Articular chondrocyte of knee joint (primary cell): ENCODE measurements at places on chromosomes 5 and 9. TPM values are rescaled to one million over a fixed set of nuclear protein-coding genes. Genes with fewer than 3 reads are reported as not detected.

The OBP2B gene
- not detected in 2 replicates for total RNA-seq

The DMRT2 gene
- total RNA-seq, result not detected in 2 replicates

The OLFM1 gene
- 9.0 and 10.7 TPM in 2 replicates for total RNA-seq

The PCDHGA3 gene
- total RNA-seq, result 3.7 and 6.2 TPM in 2 replicates

The OTP gene
- not detected in 2 replicates for total RNA-seq

The HSD17B3 gene
- not detected in 2 replicates for total RNA-seq

The GRIN1 gene
- under 0.01 TPM in 1 of 2 replicates, not detected in the other for total RNA-seq

The IL13 gene
- not detected in 2 replicates for total RNA-seq

The MAMDC2 gene
- 2.4 and 16.9 TPM in 2 replicates for total RNA-seq

The NDUFAF2 gene
- 31.8 and 34.1 TPM in 2 replicates for total RNA-seq

The PCDHA11 gene
- 0.11 and 0.13 TPM in 2 replicates for total RNA-seq

The PLPPR1 gene
- under 0.01 TPM in 1 of 2 replicates, not detected in the other for total RNA-seq

The IL31RA gene
- 0.26 and 1.4 TPM in 2 replicates for total RNA-seq

The NUTM2G gene
- total RNA-seq, result not detected in 2 replicates

The SCAI gene
- 11.3 and 12.3 TPM in 2 replicates for total RNA-seq

The ARHGEF39 gene
- 0.39 and 5.5 TPM in 2 replicates for total RNA-seq

The SLC6A19 gene
- not detected in 2 replicates for total RNA-seq

The COL23A1 gene
- under 0.01 TPM in 1 of 2 replicates, not detected in the other for total RNA-seq

The PCDHGB2 gene
- total RNA-seq, result 6.5 and 6.8 TPM in 2 replicates

The KIF24 gene
- total RNA-seq, result 2.1 and 2.8 TPM in 2 replicates

The EXOC3 gene
- 37.1 and 37.9 TPM in 2 replicates for total RNA-seq

The IFNW1 gene
- not detected in 2 replicates for total RNA-seq

The SPATA6L gene
- 1.8 TPM in 2 replicates for total RNA-seq

The DIPK1B gene
- 0.13 and 0.65 TPM in 2 replicates for total RNA-seq

The C9orf50 gene
- 0.11 TPM in 1 of 2 replicates, not detected in the other for total RNA-seq

The SLC46A2 gene
- total RNA-seq, result 0.11 TPM in 1 of 2 replicates, not detected in the other

The CCDC183 gene
- total RNA-seq, result 0.26 and 0.32 TPM in 2 replicates

The GRIN3A gene
- total RNA-seq, result under 0.01 TPM in 2 replicates

The SOWAHA gene
- total RNA-seq, result 0.11 and 0.13 TPM in 2 replicates

The DDX4 gene
- not detected in 2 replicates for total RNA-seq

The SARDH gene
- total RNA-seq, result 4.1 and 9.3 TPM in 2 replicates

The OR1Q1 gene
- not detected in 2 replicates for total RNA-seq

The FSD1L gene
- total RNA-seq, result 6.9 and 8.6 TPM in 2 replicates

The CDKN2B-AS1 gene
- total RNA-seq, result 2.1 and 6.7 TPM in 2 replicates

The PAXX gene
- 12.1 and 12.8 TPM in 2 replicates for total RNA-seq

The GFI1B gene
- total RNA-seq, result 0.11 TPM in 1 of 2 replicates, not detected in the other
